ENCODE measurements at places on chromosomes 3 and 15.
A peak's percentile ranks its signal among the peaks of the same experiment; 100 is the strongest.

GRCh38 chr3:126515066-126515706, 2.4 kb downstream of the UROC1 start:
- DNase-seq: no peak

- peak; percentile 72 for DNase-seq
Observed at GRCh38 chr3:116018646-116019045, 395.3 kb downstream of the GAP43 start.

GRCh38 chr3:72520690-72521308, 327.4 kb downstream of the SHQ1 start:
- peak; percentile 75 for DNase-seq

- DNase-seq: peak; percentile 74
Observed at GRCh38 chr3:59240666-59241255, 190.9 kb upstream of the CFAP20DC start.

DNA sequence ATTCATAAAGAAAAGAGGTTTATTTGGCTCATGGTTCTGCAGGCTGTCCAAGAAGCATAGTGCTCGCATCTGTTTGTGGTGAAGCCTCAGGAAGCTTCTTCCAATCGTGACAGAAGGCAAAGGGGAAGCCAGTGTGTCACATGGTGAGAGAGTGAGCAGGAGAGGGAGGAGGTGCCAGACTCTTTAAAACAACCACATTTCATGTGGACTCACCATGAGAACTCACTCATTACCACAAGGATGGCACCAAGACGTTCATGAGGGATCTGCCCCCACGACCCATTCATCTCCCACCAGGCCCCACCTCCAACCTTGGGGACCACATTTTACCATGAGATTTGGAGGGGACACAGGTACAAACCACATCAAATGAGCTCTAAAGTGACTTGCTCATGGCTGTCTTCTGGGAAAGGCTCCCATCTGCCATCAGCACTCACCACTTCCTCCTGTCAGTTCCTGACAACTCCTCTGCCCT, 327.3 kb upstream of the TLE3 start:
- DNase-seq: no peak

DNA sequence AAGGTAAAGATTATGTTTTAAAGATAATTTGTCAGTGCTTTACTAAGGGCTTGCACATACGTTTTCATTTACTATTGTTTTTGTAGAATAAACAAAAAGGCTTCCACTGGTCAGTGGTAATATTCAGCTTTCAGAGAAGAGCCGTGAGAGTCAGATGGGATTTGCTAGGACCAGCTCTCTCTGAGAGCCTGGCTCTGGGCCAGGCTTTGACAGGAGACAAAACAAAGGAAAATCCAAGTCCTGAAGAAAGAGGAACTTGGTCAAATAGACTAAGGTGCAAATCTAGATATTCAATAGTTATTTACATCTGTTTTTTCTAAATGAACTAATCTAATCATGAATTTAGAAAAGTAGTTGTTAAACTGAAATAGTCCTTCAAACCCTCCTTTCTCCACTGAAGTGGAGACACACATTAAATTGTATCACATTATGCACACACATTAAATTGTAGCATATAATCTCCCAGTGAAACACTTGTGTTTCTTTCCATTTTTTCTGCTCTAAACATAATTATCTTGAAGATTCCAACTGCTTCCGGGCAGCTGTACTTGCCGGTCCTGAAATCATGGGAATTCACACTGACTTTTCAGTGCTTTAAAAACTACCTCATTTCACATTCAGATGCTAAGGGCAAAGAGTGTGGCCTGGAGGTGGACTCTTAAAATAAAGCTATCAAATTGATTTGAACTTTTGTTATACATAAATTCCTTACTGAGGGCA, 55.1 kb upstream of the FILIP1L start:
- DNase-seq: no peak

GRCh38 chr15:48415036-48415886, 84.0 kb downstream of the DUT start:
- peak; percentile 73 for DNase-seq

GRCh38 chr3:131348911-131349310, 32.7 kb upstream of the NUDT16 start:
- peak; percentile 36 for DNase-seq

DNA sequence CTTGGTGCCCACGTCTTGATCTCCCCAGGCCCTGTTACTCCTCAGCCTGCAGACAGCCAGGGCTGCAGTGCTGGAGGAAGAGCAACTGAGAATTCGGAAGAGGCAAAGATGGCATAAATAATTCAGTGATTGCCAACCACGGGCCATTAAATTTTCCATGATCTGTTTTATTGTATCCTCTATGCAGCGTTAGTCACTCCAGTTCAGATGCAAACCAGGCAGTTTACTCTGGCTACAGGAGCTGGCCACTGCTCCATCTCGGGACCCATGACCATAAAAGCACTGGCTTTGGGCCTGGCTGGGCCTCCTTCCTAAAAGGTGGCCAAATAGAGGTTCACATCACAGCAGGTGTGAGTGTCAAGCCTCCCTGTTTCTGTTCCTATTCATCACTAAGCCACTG, 137.6 kb upstream of the TLE3 start:
- no peak for DNase-seq

DNA sequence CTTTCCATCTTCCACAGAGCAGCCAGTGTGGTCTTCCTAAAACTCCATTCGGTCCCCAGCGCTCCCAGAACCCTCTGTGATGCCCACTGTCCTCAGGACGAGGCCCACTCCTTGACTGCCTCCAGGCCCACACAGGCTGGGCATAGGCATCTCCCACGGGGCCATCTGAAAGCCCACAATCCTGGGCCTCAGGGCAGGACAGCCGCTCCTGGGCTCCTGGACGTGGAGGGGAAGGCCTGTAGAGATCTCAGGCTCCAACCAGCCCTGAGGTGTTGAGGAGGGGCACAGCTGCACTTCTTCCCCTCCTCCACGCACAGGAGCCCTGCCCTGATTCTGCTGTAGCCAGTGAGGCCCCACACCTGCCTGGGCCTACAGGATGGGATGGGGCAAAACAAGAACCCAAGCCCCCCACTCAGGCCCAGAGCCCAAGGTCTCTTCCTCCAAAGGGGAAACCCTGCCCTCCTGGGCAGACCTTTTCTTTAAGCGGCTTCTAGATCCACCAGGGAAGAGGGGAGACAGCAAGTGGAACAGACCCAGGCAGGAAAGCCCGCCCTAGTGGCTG, 25.9 kb downstream of the SHISA5 start:
- DNase-seq: no peak

DNA sequence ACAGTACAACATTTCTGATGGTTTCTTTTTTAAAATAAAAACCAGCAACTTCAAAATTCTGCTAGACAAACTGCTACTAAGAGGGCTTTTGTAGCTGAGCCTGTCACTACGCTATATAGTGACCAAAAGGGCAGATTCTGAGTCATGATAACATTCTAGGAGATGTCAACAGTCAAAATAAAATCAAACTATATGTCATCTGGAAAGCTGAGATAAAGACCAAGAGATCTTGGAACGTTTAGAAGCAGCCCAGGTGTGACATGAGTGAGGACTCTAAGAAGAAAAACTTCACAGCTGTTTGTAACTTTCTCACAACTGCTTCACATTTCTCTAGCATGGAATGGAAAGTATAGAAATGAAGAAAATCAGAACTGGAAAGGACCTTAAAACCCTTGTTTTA, 84.6 kb downstream of the FILIP1L start:
- DNase-seq: no peak

DNA sequence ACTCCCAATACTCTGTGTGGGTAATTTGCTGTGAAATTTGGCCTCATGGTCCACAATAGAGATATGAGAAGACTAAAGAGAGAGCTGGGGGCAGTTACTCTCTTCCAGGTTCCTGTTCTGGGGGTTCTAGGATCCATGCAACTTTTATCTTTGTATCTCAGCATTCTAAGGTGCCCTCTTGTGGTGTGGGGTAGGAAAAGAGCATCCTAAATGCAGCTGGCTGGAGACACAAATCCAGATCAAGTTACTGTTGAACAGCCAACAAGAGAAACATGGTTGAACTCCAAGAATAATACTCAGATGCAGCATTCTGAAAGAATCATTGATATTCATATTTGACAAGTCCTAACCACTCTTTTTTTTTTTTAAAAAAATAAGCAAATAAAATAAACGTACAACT, 238.2 kb downstream of the GREM1 start:
- peak; percentile 59 for DNase-seq

DNA sequence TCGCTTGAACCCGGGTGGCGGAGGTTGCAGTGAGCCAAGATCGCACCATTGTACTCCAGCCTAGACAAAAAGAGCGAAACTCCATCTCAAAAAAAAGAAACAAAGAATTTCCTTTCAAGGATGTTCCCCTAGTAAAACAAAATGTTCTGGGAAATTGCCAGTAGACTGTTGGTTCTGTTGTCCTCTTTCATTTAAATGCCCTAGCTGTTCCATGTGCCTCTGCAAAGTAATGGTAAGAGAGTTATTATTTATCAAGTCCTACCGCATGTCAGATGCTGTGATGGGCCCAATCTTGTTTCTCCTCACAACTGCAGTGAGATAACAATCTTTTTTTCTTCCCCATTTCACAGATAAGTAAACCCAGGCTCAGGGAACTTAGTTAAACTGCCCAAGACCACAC, 254.3 kb upstream of the TPM1 start:
- no peak for DNase-seq

DNA sequence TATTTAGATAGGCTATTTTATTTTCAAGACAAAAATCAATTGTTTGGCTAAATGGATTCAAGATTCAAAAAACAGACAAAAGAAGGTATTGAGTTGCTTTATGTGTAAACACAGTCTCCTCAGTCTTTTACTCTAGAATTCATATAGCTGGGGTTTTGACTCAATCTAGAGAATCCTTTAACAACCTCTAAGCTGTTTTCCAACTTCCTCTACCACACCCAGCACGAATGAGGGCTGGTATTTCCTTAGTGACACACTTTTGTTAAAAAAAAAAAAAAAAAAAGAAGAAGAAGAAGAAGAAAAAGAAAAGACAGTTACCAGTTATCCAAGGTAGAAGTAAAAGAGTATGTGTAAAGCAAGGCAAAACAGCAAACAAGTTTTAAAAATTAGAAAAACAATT, 732.8 kb upstream of the GOLIM4 start:
- peak; percentile 59 for DNase-seq

DNA sequence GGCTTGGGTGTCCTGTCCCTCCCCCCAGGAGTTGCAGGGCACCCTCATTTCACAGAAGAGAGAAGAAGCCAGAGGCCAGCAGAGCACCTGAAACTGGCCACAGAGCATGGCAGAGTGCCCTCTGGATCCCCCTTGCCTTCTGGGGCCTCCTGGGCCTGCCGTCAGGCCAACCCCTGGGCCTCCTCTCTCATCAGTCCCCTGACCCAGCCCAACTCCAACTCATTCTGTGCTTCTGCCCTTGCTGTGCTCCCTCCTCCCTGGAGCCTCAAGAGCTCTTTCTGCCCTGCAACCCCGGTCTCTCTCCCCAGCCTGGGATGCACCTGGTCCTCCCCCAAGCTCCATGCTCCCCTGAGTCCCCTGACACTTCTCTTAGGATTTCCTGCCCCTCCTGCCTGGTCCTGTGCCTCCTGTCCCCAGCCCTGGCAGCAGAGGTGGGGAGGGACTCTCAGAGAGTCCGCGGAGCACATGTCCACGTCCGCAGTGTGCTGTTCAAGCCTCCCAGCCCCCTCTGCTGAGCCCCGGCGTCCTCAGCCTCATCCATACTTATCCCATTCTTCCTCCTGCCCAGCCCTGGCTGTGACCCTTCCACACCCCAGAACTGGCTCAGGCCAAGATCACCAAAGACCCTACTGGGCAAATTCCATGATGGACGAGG, 30.5 kb upstream of the CACNA2D2 start:
- DNase-seq: no peak

- DNase-seq: no peak
Observed at GRCh38 chr3:38347421-38348200, 1.0 kb downstream of the XYLB start.

DNA sequence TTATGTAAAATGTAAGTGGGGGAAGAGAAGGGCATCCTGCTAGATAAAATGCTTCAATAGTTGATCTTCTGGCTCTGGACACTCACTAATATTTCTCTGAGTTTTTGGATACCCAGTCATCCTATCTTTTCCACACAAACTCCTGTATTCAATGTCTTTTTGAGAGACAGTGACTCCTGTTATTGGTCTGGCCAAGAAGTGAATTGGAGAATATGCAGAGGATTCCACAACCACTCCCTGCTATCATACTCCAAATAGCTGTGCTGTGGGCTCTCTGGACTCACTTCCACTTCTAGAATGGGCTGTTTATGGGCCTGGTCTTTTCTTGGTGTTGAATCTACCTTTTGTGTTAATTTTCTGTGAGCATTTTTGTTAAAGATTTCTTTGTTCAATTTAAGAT, 376.8 kb downstream of the NLGN1 start:
- DNase-seq: no peak

DNA sequence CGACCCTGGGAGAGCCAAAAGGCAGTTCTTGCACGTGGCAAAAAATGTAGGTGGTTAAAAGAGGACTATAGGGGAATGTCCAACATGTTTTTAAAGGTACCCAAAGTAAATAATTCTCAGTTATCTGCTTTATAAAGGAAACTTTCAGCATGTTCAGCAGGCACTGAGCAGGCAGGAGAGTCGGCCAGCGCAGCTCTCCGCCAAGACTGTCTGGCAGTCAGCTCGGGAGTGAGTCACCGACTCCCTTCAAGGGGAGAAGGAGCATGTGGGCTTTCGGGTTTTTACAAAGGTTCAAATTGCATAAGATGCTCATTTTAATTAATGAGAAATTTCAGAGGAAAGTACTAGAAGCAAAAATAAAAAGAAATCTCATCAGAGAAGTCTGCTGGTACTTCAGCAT, 7.0 kb downstream of the GABRA5 start:
- peak; percentile 14 for DNase-seq

DNA sequence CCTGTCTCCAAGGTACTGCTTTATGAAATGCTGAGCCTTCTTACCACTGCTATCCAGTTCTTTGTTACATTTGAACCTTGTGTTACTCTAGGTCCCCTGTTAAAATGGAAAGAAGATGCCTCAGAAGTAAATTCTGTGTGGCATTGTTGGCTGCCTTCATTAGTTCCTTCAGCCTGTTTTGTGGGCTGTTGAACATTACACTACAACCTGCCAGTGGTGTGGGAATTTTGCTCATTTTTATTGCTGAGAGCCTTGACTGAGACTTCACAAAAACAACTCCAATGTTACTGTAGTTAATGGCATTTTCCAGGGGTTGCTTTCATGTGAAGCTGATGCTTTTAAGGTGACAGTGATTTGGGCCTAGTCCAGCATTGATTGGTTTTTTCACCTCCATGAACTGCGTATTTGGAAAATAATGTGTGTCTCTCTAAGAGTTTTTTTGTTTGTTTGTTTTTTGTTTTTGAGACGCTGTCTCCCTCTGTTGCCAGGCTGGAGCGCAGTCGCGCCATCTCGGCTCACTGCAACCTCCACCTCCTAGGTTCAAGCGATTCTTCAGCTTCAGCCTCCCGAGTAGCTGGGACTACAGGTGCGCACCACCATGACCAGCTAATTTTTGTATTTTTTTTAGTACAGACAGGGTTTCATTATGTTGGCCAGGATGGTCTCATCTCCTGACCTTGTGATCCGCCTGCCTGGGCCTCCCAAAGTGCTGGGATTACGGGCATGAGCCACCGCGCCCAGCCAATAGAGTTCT, 4.3 kb downstream of the MAPK6 start:
- no peak for DNase-seq

DNA sequence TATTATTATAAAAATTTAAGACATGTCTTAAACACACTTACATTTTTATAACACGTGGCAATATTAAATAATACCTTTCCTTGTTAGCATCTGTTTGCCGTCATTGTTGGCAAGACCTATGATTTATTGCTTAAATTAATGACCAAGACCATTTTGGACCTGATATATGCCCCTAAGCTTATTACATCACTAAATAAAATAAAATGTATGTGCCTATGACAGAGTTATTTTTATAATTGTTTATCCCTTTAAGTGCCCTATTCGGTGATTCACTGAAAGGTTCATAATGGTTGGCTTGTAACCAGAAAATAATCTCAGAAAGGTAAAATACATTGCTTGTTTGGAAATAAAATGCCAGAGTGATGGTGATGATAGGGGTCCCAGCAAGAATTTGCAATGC, 17.5 kb downstream of the CDIN1 start:
- no peak for DNase-seq

All from HT1080 (cell line).